Stimulated activated CD8-positive, alpha-beta memory T cell treated with anti-CD3 and anti-CD28 coated beads, Interleukin-4, amount 100 ng/mL, for 1 hour (primary cell): ENCODE measurements at places on chromosomes 7 and 10.

- DNase-seq: no peak
Measured at GRCh38 chr7:37265006-37265405, 183.7 kb downstream of the ELMO1 start.

GRCh38 chr7:116740755-116741462 is 68.9 kb downstream of the MET start:
- no peak for DNase-seq

- DNase-seq: no peak
Measured at GRCh38 chr7:119696336-119696735, 576.6 kb upstream of the KCND2 start.

DNA sequence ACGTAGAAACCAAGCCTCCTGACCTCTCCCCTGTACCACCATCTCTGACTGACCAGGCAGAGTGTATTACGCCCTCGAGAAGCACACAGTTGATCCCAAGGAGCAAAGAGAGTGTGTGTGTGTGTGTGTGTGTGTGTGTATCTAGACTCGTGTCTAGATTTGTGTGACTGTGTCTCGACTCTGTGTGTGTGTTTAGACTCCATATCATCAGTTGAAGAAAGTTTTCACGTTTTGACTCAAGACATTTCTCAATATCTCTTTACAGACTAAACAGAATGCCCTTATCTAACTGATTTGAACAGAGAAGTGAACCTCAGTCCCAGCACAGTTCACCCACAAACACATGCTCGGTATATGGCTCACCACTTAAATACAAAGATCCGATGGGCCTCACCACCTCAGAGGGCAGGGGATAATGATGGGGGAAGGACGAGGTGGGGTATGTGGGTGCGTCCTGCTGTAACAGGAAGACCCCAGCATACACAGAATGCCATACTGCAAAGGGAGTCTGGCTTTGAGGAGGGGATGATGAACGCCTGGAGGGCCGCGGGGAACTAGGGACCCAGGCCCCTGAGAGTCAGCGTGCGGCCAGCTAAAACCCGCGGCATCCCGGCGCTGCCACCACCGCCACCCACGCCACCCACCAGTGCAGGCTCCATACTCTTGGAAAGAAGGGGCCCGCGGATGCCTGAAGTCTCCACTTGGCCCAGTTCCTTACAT is 780 bp downstream of the ALDH18A1 start:
- DNase-seq: no peak

- no peak for DNase-seq
Measured at GRCh38 chr7:30842542-30843451, 68.9 kb upstream of the AQP1 start.

GRCh38 chr7:135441791-135442190 is 68.1 kb downstream of the CNOT4 start:
- no peak for DNase-seq

DNA sequence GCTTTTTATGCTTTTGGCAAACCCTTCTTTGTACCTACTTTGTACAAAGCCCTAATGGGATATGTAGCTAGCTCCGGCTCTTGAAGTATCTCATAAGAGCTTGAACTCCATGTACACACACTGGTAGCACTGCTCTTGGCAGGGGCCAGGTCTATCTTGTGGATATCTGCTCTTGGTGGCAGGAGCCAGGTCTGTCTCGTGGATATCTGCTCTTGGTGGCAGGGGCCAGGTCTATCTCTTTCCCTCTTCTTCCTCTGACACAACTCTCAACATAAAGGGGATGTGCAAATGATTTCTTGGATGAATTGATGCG is 91.9 kb downstream of the WNT2 start:
- DNase-seq: no peak

GRCh38 chr7:137877027-137877675 is 30.4 kb upstream of the DGKI start:
- DNase-seq: no peak

DNA sequence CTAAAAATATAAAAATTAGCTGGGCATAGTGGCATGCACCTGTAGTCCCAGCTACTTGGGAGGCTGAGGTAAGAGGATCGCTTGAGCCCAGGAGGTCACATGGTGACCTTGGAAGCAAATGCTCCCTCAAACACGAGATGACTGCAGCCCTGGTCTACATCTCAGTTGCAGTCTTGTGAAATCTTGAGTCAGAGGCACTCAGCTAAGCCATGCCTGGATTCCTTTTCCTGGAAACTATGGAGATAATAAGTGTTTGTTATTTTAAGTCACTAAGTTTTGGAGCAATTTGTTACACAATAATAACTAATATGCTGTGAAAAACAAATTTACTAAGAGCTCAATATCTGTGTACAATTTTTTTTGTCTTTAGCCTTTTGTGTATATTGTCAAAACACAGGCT is 284.3 kb upstream of the KAT6B start:
- no peak for DNase-seq
